ENCODE measurements at places on chromosomes 13 and 19. TPM values are rescaled to one million over a fixed set of nuclear protein-coding genes. Genes with fewer than 3 reads are reported as not detected.
A peak's percentile ranks its signal among the peaks of the same experiment; 100 is the strongest.

GRCh38 chr19:30375553-30376031 lies 3.4 kb downstream of the ZNF536 start:
- no peak for DNase-seq

Gene SULT2A1
- not detected for total RNA-seq

Gene RETN
- not detected for total RNA-seq

DNA sequence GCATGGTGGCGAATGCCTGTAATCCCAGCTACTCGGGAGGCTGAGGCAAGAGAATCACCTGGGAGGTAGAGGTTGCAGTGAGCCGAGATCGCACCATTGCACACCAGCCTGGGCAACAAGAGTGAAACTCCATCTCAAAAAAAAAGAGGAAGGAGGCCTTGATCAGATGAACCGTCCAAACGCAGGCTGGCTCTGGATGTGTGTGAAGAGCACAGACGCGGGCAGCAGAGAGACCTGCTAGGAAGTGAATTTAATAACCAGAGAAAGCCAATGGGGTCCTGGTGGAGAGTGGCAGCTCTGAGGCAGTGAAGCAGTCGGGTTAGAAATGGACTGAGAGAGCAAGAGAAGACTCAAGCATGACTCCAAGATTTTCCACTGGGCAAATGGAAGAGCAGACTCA lies 136.5 kb downstream of the RNF17 start:
- no peak for DNase-seq

DNA sequence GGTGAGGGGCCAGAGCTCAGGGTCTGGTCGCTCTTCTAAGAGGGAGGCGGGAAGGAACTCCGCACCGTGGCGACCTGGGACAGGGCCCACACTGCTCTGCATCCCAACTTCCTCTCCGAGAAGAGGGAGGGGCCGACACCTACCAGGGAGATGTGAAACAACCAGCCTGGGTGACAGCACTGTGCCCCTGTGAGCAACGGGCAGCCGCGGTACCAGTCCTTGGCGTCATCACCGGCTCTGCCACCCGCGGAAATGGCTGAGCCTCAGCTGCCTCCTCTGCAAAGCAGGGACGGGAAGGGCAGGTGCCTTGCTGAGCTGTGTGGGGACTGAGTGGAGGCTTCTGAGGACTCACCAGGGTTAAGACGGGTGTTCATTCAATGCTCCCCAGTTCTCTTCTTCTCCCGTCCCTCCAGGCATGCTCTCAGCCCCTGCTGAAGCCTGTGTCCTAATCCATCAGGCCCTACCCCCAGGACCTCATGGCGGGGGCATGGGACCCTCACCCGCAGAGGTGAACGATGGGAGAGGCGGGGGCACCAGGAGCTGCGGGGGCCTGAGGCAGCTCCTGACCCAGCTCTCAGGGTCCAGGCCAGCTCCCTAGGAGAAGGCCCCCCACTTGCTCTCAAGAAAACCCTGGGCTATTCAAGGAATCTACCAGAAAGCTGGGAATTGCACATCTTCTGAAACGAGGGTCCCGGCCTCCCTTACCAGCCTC lies 9.3 kb downstream of the ZNF787 start:
- DNase-seq: peak; percentile 8

DNA sequence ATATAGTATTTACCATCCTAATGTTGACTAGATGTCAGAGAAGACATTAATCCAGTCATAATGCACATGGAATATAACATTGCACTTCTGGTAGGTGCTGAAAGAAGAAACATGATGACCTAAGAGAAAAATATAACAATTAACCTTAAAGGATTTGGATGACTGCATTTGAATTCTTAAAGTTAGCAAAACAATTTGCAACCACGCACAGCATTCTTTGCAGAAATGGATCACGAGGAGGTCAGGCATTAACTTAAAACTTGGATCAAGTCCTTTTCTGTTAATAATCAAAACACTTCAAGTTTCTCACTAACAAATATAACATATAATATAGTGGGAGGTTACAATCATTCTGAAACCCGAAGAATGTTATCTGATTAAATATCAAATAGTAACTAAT lies 525.0 kb upstream of the SLITRK6 start:
- DNase-seq: no peak

- DNase-seq: no peak
Measured at GRCh38 chr13:111328574-111329410, 8.3 kb downstream of the TEX29 start.

Gene CILP2
- 2.5 TPM for total RNA-seq

Gene ZNF577
- total RNA-seq: 5.3 TPM

Gene MBD3L2
- total RNA-seq: not detected

GRCh38 chr13:45787346-45787745 lies 64.2 kb downstream of the SIAH3 start:
- DNase-seq: no peak

Gene CGB5
- 1.9 TPM for total RNA-seq

Gene GAS6
- total RNA-seq: 92.9 TPM

DNA sequence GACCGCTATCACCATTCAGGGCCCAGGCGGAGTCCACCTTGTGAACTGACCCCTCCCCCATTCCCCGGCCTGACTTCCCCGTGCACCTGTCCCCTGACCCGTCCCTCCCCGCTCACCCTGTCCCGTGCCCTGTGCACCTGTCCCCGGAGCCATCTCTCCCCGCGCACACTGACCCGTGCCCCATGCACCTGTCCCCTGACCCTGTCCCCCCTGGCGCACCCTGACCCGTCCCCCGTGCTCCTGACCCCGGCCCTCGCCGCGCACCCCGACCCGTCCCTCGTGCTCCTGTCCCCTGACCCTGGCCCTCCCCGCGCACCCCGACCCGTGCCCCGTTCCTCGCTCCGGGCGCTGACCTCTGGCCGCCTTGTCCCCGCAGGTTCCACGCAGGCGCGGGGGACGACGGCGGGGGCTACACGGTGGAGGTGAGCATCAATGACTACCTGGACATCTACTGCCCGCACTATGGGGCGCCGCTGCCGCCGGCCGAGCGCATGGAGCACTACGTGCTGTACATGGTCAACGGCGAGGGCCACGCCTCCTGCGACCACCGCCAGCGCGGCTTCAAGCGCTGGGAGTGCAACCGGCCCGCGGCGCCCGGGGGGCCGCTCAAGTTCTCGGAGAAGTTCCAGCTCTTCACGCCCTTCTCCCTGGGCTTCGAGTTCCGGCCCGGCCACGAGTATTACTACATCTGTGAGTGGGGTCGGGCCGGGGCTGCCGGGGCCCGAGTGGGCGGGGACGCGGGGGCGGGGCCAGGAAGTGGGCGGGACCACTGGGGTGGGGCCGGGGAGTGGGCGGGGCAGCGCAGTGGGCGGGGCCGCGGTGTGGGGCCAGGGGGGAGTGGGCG lies 9.7 kb downstream of the EFNA2 start:
- DNase-seq: no peak

- DNase-seq: no peak
Measured at GRCh38 chr13:110109910-110110309, 197.0 kb downstream of the COL4A1 start.

DNA sequence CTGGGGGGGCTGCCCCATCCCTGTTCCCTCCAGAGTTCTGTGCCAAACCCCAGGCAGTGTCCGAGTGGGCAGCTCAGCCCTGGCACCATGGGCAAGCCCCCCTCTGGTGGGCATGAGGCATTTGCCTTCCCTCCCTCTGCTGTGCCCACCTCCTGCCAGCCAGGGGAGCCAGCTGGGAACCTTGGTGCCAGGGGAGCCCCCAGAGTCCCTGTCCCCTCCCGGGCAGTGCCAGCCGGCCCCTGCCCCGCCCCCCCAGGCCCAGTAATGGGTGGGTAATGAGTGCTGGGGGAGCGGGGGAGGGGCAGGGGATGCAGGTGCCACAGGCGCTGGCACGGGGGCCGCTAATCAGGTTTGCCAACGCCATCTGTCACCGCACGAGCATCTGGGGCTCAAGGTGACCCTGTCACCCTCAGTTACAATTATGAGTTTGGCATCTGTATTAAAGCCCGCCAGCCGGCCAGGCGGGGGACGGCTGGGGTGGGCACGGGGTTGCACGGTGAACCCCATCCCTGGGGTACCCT lies 5.9 kb downstream of the DAND5 start:
- DNase-seq: no peak
